ENCODE measurements at places on chromosomes 1 and 21.

DNA sequence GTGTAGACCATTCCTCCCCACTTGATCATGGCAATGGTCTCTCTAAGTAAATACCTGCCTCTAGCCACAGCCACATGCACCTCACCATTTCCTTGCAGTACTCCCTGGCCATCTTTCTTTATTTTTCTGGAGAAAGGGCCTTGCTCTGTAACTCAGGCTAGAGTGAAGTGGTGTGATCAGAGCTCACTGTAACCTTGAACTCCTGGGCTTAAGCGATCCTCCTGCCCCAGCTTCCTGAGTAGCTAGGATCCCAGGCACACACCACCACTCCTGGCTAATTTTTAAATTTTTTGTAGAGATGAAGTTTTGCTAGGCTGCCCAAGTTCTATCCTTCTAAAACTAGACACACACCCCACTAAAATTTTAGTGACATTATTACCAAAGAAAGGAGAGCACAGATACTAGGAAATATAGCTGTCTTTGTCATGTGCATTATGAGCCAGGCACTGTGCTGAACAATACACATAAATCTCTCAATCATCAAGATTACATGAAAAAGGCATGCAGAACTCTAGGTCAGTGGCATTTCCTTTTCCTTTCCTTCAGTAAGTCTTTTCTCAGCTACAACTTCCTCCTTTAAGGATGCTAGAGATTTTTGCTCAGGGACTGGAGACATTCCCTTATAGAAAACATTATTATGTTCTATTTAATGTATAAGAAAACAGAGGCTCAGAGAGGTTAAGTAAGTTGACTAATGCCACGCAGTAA is 95.0 kb upstream of the SERBP1 start:
- DNase-seq: no peak

DNA sequence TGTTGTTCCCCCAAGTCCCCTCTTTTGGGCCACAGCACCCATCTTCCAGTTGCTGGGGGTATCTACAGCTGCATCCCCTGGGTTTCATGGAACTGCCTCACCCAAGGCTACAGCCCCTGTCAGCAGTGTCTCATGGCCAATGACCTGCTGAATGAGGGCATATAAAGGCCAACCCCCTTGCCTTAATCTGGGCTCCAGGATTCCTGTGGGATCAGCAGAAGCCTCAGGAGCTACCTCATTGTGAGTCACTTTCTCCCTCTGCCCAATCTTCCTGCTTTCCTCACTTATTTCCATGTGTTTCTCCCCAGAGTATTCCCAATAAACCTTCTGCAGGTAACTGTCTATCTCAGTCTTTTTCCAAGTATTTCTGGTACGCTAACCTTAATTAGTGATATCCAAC is 37.3 kb upstream of the SYT14 start:
- no peak for DNase-seq

DNA sequence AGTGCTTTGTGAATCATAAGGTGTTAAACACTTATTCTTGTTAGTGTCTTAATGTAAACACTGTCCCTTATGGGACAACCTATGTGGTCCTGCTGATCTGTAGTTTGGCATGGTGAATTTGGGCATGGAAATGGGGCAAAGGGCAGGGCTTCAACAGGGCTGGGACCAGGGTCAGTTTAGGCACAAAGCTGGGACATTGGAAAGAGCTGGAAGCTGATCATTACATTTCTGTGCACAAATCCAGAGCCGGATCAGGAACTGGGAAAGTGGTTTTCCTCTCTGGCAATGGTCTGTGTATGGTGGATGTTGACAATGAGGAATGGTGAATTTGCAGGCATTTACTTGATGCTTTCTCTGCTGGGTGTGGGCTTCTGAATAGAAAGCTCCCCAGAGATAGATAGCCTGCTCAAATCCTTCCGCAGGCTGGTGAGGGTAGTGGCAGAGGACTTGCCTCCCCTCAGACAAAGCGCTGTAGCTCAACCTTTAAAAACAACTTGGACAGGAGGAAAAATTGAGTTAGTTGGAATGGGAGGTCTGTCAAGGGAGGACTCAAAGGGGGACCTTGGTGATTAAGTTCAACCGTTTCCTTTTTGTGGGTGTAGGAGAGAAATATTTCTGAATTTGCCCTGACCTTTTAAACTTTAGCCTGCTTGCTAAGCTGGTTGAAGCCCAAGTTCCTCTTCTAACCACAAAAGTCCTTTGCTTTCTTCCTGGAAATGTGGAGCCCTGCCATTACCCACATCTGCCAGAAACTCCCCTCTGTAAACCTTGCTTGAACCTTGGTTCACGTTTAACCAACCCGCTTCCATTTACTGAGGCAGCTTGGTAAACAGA is 35.3 kb downstream of the HLX start:
- DNase-seq: no peak

GRCh38 chr1:39434797-39435395 is 56.5 kb upstream of the BMP8A start:
- DNase-seq: no peak

GRCh38 chr1:224929335-224930237 is at the start of gene DNAH14:
Gene DNAH14, plus strand, starts transcription at chr1:224929675. Its CDS starts 23,028 bp downstream, at chr1:224952703.
- no peak for DNase-seq

DNA sequence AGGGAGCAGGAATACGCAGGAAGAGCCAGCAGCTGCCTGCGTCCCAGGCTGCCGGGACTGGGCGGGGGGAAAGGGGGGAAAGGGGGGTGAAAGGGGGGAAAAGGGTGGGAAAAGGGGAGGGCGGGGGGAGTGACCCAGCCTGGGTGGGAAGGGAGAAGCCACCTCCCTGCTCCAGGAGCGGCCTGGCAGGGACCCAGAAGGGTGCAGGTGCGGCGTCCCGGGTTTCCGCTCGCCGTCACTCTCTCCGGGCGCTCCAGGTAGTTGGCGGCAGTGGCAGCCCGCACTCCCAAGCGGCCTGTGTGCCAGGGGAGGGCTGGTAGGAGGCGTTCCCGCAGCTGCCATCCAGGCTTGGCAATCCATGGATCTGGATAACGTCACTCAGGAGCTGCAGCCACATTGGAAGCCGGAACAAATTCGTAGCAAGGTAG is 141.0 kb upstream of the NGF start:
- DNase-seq: no peak

DNA sequence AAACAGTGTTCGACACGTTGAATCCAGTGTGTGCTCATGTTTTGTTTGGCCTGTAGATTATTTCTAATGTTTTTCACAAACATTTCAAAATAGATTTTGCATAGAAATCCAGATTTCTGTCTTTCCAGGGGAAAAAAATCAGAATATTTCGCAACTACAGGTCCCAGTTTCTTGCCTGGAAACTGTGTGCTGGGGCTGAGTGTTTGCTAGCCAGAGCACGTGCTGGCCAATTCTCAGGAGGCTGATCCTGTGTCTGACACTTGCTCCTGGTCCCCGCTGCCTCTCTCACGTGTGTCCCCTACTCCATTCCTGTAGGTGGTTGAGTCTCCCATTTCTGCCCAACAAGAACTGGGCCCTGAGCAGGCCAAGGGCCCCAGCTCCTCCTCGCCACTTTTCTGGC is 2.4 kb downstream of the MAB21L3 start:
- DNase-seq: no peak

DNA sequence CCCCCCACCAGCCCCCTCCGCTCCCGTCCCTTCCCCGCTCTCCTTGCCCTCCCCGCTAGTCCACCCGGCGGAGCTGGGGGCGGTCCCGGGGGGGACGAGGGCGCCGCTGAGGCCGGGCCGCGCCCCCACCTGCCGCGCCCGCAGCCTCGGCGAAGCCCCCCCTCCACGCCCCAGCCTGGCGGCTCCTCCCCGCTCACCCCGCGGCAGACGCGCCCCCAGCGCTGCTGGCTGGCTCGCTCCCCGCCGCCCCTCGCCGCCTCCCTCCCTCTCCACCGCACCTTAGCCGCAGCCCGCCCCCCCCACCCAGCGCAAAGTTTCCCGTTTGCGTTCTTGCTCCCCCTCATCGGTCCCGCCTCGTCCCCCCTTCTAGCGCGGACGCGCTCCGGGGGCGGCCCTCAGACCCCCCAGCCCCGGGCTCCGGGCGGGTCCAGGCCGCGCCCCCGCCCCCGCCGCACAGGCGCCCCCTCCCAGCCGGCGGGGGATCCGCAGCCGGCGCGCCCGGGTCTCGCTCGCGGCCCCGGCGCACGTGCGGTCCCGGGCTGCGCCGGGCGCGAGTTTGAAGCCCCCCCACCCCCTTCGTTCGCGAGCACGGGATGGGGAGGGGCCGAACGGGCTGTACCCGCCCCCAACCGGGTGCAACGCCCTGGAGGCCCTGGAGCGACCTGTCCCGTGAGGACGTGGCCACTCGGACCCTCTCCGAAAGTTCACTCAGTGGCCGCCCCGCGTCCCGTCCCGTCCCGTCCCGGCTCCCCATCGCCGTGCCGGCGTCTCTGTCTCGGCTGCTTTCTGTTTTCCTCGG is 623 bp downstream of the PTPRF start:
- peak; percentile 55 for DNase-seq
